ENCODE measurements at places on chromosomes 12 and 14.

GRCh38 chr12:73714655-73715054 is 823.0 kb upstream of the ATXN7L3B start:
- H3K27me3 ChIP-seq, result no peaks in the 10 kb centered on the region
- H3K27ac ChIP-seq, result no peak overlapping the region
- no peaks in the 10 kb centered on the region for H3K4me1 ChIP-seq
- no peak for DNase-seq
- no peaks in the 10 kb centered on the region for H3K36me3 ChIP-seq

DNA sequence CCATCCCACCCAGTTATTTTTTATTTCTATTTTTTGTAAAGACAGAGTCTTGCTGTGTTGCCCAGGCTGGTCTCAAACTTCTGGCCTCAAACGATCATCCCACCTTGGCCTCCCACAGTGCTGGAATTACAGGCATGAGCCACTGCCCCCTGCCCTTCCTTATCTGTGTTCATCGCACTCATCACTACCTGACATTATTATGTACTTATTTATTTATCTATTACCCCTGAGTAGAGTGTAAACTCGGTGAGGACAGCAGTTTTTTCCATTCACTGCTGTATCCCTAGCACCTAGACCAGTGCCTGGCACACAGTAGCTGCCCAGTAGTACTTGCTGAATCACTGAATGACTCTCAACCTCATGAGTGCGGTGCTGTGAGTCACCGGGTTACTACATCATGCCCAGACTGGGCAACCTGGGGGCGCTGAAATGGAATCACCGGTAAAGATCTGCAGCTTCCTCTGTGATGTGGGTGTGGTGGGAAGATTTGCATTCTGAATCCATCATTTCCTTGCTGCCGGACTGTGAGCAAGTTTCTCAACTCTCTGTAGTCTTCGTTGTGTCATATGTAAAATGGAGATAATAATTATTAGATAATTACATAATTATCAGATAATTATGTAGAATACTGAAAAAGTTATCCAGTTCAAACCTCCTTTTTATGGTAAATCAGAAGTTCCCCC is 81.9 kb upstream of the USP44 start:
- H3K4me3 ChIP-seq, result no peak overlapping the region
- no peak overlapping the region for H3K27ac ChIP-seq
- no peaks in the 10 kb centered on the region for H3K4me1 ChIP-seq
- no peak for DNase-seq
- no peaks in the 10 kb centered on the region for H3K36me3 ChIP-seq
- no peaks in the 10 kb centered on the region for H3K27me3 ChIP-seq

- no peak overlapping the region for H3K4me3 ChIP-seq
- no peaks in the 10 kb centered on the region for H3K36me3 ChIP-seq
- H3K27me3 ChIP-seq, result no peaks in the 10 kb centered on the region
- DNase-seq, result no peak
- H3K4me1 ChIP-seq, result no peaks in the 10 kb centered on the region
Measured at GRCh38 chr12:44387581-44387980, 488.5 kb downstream of the NELL2 start.

DNA sequence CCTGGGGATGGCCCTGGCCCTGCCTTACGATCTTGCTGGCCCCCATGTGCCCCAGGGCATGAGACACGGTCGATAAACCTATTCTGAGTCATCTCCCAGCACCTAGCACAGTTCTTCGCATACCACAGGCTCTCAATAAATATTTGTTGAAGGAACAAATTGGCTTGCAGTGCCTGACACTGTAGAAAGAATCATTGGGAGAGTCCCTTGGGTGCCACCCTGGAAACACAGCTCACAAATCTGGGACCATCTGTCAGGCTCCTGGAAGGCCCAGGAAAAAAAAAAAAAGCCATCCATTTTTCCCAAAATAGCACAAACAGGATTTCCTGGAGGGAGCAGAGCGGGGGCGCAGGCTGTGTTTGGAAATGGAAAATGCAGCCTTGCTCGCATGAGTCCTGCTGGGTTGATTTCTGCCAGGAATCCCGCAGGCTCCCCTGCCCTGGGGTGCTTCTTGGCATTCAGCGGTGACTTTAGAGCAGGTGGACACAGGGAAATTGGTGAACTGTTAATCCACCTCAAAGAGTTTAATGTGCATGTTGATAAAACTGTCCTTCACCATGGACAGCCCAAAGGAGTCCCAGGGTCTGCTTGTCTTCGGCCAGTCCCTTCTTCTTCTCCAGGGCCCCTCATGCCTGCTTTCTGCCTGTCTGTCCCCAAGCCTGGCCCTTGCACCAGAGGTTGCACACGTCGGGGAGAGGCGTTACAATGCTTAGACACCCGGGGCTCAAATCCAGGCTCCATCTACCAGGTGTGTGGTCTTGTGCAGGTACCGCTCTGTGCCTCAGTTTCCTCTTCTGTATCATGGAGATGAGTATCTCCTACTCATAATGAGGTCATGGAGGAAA is 106.1 kb upstream of the RFLNA start:
- no peaks in the 10 kb centered on the region for H3K27me3 ChIP-seq
- H3K27ac ChIP-seq, result no peak overlapping the region
- H3K4me3 ChIP-seq, result no peak overlapping the region
- no peak for DNase-seq

GRCh38 chr12:15155271-15155670 is 65.9 kb downstream of the RERG start:
- no peaks in the 10 kb centered on the region for H3K4me1 ChIP-seq
- DNase-seq, result no peak
- H3K27ac ChIP-seq, result no peak overlapping the region

DNA sequence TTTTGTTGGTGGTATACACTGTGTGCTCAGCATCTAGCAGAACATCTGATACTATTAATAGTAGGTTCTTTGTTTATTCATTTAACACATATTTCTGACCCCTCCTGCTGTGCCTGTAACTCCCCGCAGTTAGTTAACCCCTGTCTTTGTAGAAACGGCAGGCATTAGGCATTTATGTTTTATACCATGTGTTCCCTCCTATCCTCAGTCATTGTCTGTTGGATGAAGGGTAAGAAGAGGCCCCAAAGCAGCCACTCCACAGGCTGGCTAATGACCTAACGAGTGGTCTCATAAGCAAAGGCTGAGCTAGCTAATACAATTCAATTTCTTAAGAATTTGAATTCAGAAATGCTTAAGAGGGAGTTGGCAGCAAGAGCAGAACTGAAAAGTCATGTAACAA is 170.8 kb downstream of the TMX1 start:
- no peak for DNase-seq
- H3K36me3 ChIP-seq, result no peaks in the 10 kb centered on the region
- no peak overlapping the region for H3K27ac ChIP-seq
- H3K4me1 ChIP-seq, result no peaks in the 10 kb centered on the region

DNA sequence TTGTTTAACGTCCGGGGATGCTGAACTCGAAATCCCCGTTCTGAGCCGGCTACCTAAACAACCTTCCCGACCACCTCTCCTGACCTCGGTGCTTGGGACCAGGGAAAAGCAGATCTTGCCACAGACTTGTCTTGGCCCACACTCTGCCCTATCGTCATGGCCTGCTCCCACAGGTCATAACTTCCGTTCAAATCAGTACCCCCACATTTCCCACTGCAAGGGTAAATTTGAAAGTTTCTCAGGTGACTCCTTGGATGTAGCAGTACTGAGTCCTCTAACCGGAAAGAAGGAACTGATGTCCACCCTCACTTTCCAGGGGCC is 612 bp upstream of the RBM23 start:
- peaks cover 23% of the 10 kb centered on the region for H3K36me3 ChIP-seq
- H3K4me3 ChIP-seq, result peak overlapping the region; percentile 66
- peak overlapping the region; percentile 100 for H3K27ac ChIP-seq

- H3K4me3 ChIP-seq, result no peak overlapping the region
- no peaks in the 10 kb centered on the region for H3K36me3 ChIP-seq
- H3K27ac ChIP-seq, result no peak overlapping the region
- peaks cover under 1% of the 10 kb centered on the region for H3K4me1 ChIP-seq
- no peaks in the 10 kb centered on the region for H3K27me3 ChIP-seq
Measured at GRCh38 chr14:35149239-35149638, 26.9 kb downstream of the PRORP start.

GRCh38 chr14:62179367-62180018 is 417.3 kb downstream of the SNAPC1 start:
- DNase-seq, result no peak
- no peaks in the 10 kb centered on the region for H3K4me1 ChIP-seq
- no peak overlapping the region for H3K4me3 ChIP-seq

DNA sequence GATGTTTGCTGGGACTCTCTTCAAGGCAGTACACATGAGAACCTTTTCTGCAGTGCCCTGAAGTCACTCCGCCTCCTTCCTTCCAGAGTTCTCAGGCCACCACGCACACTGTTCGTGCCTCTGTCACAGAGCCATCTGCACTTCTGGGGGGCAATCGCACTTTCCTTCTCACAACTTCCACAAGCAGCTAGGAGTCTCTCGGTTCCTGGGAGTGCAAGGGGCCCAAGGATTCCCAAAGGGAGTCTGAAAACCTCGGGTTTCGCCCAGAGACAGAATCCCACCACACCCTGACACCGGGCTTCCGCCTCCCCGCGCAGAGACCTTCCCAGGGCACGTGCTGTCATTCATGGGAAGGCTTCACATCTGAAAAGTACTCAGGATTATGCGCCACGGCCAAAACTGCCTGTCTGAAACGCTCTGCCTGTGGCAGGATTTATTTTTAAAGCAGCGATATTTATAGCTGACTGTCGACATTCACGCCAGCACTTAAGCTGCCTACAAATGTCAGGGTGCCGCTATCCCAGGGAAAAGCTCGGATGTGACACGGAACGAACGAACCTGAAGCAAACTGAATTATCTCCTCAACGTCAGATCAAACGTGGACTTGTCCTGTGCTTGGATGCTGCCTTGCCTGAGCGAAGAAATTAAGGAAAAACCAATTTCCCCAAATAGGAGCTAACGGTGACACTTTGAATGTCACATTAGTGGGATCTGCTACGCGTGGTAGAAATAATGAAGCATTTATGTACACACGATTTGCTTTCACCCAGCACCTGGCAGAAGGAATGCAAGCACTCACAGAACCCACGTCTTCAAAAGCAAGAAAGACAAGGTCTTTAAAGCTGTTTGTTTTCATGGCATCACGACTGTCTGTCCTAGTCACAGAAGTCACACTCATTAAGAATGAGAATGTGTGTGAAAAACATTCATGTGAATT is 154.0 kb downstream of the PIWIL1 start:
- no peaks in the 10 kb centered on the region for H3K4me1 ChIP-seq
- no peak for DNase-seq
- H3K27me3 ChIP-seq, result no peaks in the 10 kb centered on the region
- no peak overlapping the region for H3K27ac ChIP-seq

DNA sequence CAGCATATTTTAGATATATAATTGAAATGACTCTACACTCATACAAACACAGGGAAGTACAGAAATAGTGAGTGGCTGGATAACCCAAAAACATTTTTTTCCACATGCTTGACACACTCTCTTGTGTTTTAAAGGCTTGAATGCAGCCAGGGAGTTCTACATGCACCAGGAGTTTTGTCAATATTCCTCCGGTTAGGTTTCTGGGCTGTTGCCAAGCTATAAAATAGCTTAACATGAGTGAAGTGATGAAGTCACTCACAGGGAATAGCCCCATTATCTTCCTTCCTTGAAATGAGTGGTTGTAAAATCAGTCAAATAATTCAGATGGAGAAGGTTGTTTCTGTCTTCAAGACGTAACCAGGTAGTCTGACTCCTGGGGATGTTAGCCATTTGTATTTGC is 582.7 kb downstream of the SLC6A15 start:
- H3K27me3 ChIP-seq, result no peaks in the 10 kb centered on the region
- H3K4me3 ChIP-seq, result no peak overlapping the region
- DNase-seq, result no peak
- H3K4me1 ChIP-seq, result no peaks in the 10 kb centered on the region

DNA sequence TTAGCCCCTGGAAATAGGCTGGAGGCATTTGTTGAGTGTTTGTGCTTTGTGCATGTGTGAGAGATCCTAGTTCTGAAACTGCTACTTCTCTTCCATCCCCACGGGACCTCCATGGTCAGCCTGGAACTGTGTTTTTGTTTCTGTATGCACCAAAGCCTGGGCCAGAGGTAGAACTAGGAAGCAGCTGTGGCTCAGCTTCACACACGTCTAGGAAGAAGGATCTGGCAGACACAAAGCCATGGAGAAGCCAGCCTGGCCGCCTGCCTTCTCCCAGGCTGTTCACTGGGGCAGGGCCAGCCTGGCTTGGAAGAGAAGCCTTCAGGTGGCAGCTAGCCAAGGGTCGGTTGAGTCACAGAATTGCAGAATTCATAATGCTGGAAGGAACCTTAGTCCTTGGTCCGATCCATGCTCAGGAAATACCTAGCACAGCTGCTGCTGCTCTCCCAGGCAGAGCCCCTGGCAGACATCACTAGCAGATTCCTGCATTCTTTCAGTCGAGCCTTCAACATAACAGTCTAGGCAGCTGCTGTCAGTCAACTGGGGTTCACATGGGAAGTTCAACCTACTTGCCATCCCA is 27.0 kb downstream of the RIN3 start:
- peaks cover 42% of the 10 kb centered on the region for H3K4me1 ChIP-seq
- no peaks in the 10 kb centered on the region for H3K27me3 ChIP-seq
- DNase-seq, result no peak
- no peak overlapping the region for H3K27ac ChIP-seq
- H3K36me3 ChIP-seq, result no peaks in the 10 kb centered on the region
- no peak overlapping the region for H3K4me3 ChIP-seq

DNA sequence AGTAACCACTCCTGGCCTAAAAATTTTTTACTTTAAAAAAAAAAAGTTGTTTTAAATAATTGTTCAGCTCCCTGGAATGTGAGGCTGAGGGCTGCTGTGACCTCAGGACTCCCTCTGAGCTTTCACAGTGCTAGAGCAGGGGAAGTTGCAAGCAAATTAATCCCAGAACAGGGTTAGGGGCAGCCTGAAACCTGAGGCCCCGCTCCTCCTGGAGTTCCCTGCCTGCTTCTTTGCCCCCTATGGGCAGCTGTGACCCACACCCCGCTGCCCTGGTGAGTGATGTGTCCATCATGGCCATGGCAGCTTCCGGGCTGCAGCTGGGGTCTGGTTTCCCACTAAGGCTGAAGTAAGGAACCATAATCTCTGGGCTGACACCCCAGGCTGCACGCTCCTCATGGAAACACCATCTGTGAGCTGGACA is 9.5 kb downstream of the RITA1 start:
- peaks cover 10% of the 10 kb centered on the region for H3K36me3 ChIP-seq
- no peak overlapping the region for H3K4me3 ChIP-seq
- no peak for DNase-seq

- H3K36me3 ChIP-seq, result no peaks in the 10 kb centered on the region
- H3K27me3 ChIP-seq, result no peaks in the 10 kb centered on the region
- no peaks in the 10 kb centered on the region for H3K4me1 ChIP-seq
- H3K27ac ChIP-seq, result no peak overlapping the region
Measured at GRCh38 chr12:73221836-73222235, 949.7 kb downstream of the TRHDE start.

GRCh38 chr12:62632411-62632918 is 165.8 kb downstream of the MON2 start:
- H3K36me3 ChIP-seq, result no peaks in the 10 kb centered on the region
- no peak for DNase-seq
- H3K27ac ChIP-seq, result no peak overlapping the region
- H3K27me3 ChIP-seq, result peaks cover 28% of the 10 kb centered on the region
- H3K4me3 ChIP-seq, result peak overlapping the region; percentile 25

GRCh38 chr14:98119739-98120138 is 1152.3 kb downstream of the BCL11B start:
- H3K4me1 ChIP-seq, result peaks cover 8% of the 10 kb centered on the region
- no peak overlapping the region for H3K4me3 ChIP-seq
- H3K27me3 ChIP-seq, result no peaks in the 10 kb centered on the region

Measured in CD8-positive, alpha-beta memory T cell (primary cell).